Activated T-helper 1 cell treated with anti-CD3 and anti-CD28 coated beads, Interleukin-2, amount 50 U/mL, for 16 hours (primary cell): ENCODE measurements at places on chromosomes 3 and 15.

DNA sequence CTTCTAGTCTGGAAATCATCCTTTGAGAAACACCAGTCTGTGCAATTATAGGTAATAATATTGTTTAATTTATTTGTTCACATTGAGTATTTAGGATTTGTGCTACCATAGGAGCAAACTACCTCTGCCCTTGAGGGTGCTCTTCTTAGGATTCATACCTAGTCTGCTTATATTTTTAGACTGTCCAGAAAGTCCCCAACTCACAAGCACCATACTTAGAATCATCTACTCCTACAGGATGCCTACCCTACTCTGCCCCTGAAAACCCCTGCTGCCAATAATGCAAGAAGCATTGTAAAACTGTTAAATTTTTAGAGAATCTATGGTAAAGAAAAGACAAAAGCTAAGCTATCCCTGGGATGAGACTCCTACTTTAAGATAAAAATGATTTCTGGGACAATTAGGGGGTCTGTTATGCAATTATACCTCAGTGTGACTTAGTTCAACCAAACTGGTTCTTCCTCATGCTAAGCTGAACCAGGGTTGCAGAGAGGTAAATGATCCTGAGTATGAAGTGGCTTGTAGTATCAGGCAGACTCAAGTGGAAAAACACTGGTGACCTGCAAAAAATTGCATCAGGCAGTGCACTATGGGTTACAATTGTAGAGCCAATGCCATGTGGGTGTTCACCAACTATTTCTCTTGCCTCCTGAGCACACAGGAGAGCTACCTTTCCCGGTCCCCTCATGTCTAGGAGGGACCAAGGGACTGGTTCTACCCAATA is 133.3 kb downstream of the TNIK start:
- no peak for DNase-seq

DNA sequence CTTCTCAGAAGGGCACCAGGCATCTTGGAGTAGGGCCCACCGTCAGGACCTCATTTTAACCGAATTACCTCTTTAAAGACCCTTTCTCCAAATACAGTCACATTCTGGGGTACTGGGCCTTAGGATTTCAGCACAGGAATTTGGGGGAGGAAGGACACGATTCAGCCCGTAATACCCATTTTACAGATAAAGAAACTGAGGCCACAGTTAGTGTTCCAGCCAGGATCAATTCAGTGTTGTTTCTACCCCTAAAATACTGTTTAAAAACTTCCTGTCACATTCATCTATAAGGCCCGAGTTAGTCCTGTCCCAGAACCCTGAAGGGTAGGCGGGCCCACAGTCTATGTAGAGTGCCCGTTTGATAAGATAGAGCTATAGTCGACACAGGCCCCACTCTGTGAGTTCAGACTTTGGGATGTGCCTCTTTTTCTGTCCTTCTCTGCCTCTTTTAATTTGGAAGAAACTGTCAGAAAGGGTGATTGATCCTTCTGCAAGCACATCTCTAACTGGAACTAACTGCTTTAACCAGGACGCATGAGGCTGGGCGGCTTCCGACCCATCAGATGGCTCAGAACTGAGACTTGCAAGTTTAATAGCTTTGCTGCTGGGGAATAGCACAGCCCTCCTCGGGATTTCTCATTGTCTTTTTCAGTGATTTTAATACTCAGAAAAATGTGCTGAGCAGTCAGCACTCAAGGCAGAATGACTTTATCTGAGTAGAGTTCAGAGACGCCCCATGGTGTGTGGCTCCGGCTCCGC is 19.5 kb downstream of the BFSP2 start:
- no peak for DNase-seq

DNA sequence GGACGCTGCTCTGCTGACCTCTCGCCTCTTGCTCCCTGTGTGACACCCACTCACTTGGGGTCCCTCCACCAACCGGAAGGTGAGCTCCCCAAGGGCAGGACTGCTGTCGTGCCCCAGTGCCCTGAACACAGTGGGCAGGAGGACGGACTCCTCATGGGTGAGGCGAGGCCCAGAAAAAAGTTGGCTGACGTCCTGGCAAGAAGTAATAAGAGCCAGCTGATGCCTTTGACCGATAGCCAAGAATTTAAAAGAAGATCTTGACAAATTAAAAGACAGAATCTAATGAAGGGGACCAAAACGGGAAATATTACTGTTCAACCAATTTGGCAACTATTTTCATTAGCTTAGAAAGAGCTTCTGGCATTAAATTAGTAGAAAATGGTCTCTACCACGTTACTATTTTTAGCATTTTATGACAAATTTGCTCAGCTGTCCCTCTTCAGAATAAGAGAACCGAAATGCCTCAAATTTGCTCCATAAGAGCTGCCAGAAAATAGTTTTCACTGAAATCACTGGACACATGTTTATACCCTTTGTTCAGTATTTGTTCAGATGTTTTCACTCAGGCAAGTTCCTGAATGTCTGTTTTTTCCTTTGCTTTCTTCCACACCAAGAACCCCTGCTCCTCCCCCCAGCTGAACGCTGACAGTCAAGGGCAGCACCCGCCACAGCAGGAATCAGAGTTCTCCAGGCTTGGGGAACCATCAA is 60.5 kb downstream of the XXYLT1 start:
- DNase-seq: no peak

GRCh38 chr3:190865828-190866227 is 3.3 kb upstream of the GMNC start:
- DNase-seq: no peak

GRCh38 chr15:91862891-91863504 is 9.5 kb downstream of the SLCO3A1 start:
- no peak for DNase-seq

DNA sequence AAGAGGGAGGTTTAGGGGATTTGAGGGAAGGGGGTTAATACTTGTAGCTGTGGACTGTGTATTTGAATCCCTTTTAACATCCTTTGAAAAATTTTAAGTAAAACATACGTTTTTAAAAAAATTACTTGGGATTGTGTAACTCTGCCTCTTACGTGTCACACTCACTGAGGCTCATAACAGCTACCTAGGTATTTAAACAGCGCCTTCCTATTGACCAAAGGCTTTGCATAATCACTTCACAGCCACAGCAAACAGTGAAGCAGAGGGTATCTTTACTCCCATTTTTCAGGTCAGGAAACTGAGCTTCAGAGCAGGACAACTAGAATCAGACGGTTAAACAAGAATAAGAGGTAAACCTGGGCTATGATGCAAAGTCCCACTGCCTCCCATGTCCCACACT is 95.9 kb downstream of the TLE3 start:
- no peak for DNase-seq

DNA sequence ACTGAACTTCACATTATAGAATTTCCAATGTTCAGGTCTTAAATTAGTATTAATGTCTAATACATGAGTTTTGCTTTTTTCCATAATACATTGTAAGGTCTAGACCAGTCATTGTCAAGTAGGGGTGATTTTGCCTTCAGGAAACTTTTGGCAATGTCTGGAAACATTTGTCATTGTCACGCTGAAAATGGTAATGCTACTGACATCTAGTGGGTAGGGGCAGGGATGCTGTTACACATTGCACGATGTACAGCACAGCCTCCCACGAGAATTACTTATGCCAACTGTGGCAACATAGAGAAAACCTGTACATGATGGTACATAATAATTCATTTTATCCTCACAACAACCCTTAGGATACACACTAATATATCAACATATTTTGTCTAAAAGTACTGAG is 384.1 kb downstream of the CADM2 start:
- DNase-seq: no peak

GRCh38 chr3:142481196-142481595 is 33.4 kb upstream of the XRN1 start:
- DNase-seq: no peak

DNA sequence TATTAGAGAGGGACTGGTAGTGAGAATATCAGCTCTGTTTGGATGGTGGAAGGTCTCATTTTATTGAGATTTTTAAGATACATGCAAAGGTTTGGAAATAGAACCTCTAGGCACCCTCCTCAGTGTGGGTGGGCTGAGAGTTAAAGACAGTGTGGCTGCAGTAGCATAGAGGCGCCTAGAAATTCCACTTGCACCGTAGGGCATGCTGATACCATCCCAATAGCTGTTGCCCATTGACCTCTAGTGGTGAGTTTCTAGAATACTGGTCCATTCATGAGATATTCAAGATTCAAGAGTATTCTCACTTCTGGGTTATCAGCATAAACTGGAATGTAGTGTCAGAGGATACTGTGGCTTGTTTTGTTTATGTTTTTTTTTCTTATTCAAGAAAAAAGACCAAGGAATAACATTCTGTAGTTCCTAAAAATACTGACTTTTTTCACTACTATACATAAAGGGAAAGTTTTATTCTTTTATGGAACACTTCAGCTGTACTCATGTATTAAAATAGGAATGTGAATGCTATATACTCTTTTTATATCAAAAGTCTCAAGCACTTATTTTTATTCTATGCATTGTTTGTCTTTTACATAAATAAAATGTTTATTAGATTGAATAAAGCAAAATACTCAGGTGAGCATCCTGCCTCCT is 87.2 kb downstream of the TGFBR2 start:
- no peak for DNase-seq

- DNase-seq: no peak
These were observed 67.3 kb downstream of the DNAJB8 start for GRCh38 chr3:128399221-128399915.

DNA sequence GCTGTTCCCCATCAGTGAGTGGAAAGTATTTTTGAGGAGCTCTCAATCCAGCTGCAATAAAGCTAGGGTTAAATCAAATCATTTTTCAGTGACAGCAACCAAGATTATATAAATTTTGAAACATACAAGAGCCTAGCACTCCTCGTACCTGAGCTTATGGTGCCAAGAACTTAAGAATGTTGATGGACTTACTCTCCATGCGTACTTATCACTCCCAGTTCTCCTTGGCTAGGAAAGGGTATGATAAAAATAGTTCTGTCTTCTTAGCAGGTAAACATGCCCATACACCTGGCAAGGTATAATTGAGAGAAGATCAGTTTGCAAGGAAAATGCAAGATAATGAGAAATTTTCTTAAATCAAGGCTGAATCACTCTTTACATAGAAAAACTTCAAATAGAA is 64.5 kb upstream of the SEMA6D start:
- no peak for DNase-seq

GRCh38 chr3:73432023-73432705 is 192.6 kb downstream of the PDZRN3 start:
- DNase-seq: no peak

- DNase-seq: peak; percentile 9
These were observed 566 bp downstream of the ETV5 start for GRCh38 chr3:186108106-186108940.

- no peak for DNase-seq
These were observed 810.5 kb upstream of the NECTIN3 start for GRCh38 chr3:110261141-110261540.

DNA sequence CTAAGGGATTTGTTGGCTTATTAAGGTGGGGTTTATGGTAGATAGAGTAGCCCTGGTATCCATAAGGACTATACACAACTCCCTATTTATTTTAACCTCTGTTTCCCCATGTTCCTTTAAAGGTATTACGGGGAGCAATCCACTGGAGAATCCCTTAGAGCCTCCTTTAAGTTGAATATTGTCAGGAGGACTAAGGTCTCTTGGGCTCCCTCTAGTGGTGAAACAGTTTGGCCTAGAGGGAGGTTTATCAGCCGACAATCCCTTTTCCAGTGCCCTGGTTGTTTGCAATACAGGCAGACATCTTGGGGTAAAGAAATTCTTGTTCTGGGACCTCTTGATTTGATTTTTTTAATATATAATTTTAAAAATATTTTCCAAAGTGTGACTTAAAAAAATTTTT is 12.9 kb downstream of the OPA1 start:
- peak; percentile 19 for DNase-seq

- DNase-seq: no peak
These were observed 60.8 kb upstream of the ANKRD34C start for GRCh38 chr15:79221696-79222095.

DNA sequence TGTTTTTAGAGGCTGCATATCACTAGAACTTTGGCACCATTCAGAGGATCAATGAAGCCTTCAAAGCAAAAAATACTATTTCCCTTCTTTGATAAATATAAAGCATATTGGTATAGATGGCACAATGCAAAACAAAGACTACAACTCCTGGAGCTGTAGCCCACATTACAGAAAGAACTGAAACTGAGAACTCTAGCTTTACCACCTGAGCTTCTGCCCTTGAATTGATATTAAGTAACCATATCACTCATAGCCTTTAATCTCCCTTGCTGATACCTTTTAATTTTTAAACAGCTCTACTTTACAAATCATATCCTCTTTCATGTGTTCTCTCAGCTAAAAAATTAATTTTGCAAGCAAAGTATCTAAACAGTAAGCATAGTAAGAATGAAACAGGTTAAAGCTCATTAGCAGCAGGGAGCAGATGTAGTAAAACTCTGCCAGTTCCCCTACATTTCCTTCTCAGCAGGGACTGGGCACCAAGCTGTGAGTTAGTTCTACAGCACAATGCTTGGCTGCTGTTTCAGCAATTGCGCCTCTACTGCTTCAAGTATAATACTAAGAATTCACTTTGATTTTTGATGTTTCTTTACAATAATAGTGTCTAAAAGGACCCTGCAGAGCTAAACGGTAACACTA is 97.9 kb upstream of the NANOGP8 start:
- no peak for DNase-seq

GRCh38 chr3:158213461-158213860 is 103.6 kb downstream of the RSRC1 start:
- DNase-seq: no peak

DNA sequence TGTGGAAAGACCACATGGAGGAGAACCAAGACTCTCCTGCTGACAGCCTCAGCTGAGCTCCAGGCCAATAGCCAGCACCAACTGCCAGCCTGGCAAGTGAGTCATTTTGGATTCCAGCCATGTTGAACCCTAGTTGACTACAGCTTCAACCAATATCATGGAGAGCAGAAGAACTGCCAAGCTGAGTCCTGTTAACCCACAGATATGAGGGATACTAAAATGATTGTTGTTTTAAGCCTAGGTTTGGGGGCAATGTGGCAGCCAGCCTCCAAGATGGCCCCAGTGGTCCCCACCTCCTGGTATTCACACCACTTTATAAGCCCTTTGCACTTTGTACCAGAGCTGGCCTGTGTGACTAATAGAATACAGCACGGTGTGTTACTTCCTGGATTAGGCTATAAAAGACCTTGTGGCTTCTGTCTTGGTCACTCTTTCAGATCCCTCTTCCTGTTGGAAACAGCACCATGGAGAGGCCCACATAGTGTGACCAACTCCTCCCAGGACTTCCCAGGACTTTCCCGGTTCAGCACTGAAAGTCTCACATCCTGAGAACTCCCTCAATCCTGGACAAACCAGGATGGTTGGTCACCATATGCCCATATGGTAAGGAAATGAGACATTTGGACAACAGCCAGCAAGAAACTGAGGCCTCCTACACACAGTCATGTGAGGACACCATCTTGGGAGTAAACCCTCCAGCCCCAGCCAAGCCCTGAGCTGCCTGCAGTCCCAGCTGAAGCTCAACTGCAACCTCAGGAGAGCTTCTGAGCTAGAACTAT is 32.4 kb upstream of the CDV3 start:
- no peak for DNase-seq

DNA sequence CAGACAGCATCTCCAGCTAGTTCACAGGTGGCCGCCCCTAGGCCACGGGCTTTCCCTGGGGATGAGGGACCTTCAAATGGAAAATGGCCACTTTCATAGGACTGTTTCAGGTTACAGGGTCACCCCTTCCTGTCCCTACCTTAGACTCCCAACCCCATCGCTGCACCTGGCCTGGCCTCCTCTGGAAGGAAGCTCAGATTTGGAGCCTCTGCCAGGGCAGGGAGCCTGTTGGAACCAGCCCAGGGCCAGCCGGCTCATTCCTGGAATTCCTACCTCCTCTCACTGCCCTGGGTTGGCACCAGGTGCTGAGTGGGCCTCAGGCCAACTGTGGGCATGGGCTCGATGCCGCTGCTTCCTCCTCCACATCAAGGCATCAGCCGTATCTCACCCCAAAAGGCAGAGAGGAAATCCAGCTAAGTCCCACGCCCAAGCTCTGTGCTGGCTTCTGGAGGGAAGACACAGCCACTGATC is 42.2 kb downstream of the KLHL25 start:
- no peak for DNase-seq
